ENCODE measurements at places on chromosomes 7 and 10.

GRCh38 chr10:110774069-110775019 is 97.4 kb upstream of the PDCD4 start:
- H3K36me3 ChIP-seq, result no peaks in the 10 kb centered on the region
- peak; percentile 82 for DNase-seq
- H3K4me1 ChIP-seq, result peaks cover 7% of the 10 kb centered on the region
- H3K27ac ChIP-seq, result no peak overlapping the region
- H3K27me3 ChIP-seq, result peaks cover 12% of the 10 kb centered on the region

- peak overlapping the region; percentile 92 for H3K27ac ChIP-seq
- no peak overlapping the region for H3K4me3 ChIP-seq
- no peaks in the 10 kb centered on the region for H3K27me3 ChIP-seq
These were observed 128.4 kb upstream of the RSU1 start for GRCh38 chr10:16945593-16945992.

DNA sequence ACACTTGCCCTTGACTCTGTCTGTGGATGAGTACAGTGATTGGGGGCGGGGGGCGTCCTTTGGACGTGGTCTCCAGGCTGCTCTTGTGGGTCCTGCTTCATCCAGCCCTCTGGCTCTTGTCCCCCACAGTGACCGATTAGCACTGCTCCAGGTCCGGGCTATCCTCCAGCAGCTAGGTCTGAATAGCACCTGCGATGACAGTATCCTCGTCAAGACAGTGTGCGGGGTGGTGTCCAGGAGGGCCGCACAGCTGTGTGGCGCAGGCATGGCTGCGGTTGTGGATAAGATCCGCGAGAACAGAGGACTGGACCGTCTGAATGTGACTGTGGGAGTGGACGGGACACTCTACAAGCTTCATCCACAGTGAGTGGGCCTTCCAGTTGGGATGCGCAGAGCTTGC is 18.3 kb downstream of the TACR2 start:
- no peaks in the 10 kb centered on the region for H3K4me1 ChIP-seq
- H3K4me3 ChIP-seq, result no peak overlapping the region
- DNase-seq, result no peak
- H3K27me3 ChIP-seq, result no peaks in the 10 kb centered on the region

- H3K27me3 ChIP-seq, result no peaks in the 10 kb centered on the region
- no peak overlapping the region for H3K4me3 ChIP-seq
- no peak for DNase-seq
- H3K27ac ChIP-seq, result no peak overlapping the region
- no peaks in the 10 kb centered on the region for H3K4me1 ChIP-seq
These were observed 93.1 kb downstream of the GLI3 start for GRCh38 chr7:42143711-42144600.

- H3K36me3 ChIP-seq, result no peaks in the 10 kb centered on the region
- no peak overlapping the region for H3K4me3 ChIP-seq
- H3K27me3 ChIP-seq, result no peaks in the 10 kb centered on the region
- no peaks in the 10 kb centered on the region for H3K4me1 ChIP-seq
- no peak overlapping the region for H3K27ac ChIP-seq
These were observed 516.7 kb upstream of the CELF2 start for GRCh38 chr10:10500937-10501336.

GRCh38 chr7:76000566-76000965 is 6.2 kb upstream of the TMEM120A start:
- H3K36me3 ChIP-seq, result peaks cover 5% of the 10 kb centered on the region
- H3K27ac ChIP-seq, result no peak overlapping the region
- no peaks in the 10 kb centered on the region for H3K4me1 ChIP-seq
- DNase-seq, result no peak
- H3K4me3 ChIP-seq, result no peak overlapping the region
- H3K27me3 ChIP-seq, result no peaks in the 10 kb centered on the region

- no peak overlapping the region for H3K27ac ChIP-seq
- DNase-seq, result no peak
- no peaks in the 10 kb centered on the region for H3K27me3 ChIP-seq
- no peaks in the 10 kb centered on the region for H3K4me1 ChIP-seq
- no peak overlapping the region for H3K4me3 ChIP-seq
- H3K36me3 ChIP-seq, result no peaks in the 10 kb centered on the region
These were observed 305.6 kb upstream of the ANKRD30A start for GRCh38 chr10:36819781-36820180.

GRCh38 chr7:45347804-45348203 is 190.2 kb downstream of the RAMP3 start:
- DNase-seq, result no peak
- H3K36me3 ChIP-seq, result no peaks in the 10 kb centered on the region
- no peak overlapping the region for H3K4me3 ChIP-seq
- H3K27ac ChIP-seq, result no peak overlapping the region

DNA sequence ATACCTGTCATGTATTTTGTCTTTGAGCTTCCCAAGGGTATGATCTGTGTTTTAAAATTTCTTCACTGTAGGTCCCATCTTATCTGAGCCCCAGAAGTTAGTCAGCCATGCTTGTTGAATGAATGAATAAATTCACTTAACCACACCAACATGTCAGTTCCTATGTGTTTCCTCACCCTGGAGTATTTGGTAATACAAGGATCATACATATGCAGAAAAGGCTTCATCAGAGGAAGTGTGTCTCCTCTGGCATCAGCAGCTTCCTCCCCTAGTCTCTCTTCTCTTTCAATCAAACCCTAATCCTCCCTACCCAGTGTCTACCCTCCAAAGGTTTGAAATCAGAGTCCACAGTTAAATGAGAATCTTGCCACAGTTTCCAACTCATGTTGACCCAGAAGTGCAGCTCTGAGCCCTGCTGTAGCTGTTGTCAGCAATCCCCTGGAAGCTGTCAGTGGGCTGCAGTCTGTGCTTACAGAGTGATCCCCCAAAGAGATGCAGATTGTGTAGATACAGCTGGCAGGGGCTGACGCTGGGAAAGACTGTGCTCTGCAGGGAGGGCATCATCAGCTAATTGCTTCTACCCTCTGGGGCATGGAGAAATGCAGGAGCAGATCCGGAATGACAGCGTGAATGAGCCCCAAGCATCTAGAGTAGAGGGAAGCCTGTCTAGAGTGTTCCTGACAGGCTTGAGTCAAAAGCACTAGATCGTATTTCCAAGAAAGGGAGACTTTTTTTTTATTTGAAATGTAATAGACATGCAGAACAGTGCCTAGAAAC is 105.0 kb upstream of the WDR11 start:
- H3K4me3 ChIP-seq, result no peak overlapping the region
- no peaks in the 10 kb centered on the region for H3K36me3 ChIP-seq
- H3K27ac ChIP-seq, result no peak overlapping the region
- peaks cover 33% of the 10 kb centered on the region for H3K27me3 ChIP-seq

GRCh38 chr7:38411404-38411803 is 138.0 kb upstream of the TARP start:
- no peaks in the 10 kb centered on the region for H3K36me3 ChIP-seq
- H3K4me1 ChIP-seq, result no peaks in the 10 kb centered on the region
- no peak for DNase-seq
- no peak overlapping the region for H3K27ac ChIP-seq

DNA sequence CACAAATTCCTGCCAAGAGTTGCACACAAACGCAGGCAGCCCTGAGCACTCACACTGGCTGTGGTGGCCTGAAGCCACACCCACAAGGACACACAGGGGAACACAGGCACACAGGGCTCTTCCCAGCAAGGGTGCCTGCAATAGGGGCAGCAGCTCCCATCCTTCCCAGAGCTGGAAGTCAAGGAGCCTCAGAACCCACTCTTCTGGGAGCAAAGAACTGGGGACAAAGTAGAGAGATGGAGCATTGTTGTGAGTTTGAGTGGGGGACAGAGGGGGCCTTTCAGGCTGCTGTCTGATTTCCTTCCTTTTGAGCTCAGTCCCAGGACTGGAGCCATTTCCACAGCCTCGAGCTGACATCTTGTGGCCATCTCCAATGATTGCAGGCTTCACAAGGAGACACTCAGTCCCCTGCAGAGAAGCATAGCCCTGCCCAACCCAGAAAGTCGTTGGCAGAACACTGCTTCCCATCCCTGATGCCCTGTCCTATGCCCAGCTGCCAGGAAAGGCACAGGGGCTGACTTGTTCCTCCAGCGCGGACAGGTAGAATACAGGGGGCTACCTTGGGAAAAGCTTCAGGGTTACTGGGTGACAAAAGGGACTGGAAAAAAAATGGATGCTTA is 34.4 kb upstream of the SLF2 start:
- H3K27ac ChIP-seq, result no peak overlapping the region
- no peaks in the 10 kb centered on the region for H3K4me1 ChIP-seq
- H3K27me3 ChIP-seq, result no peaks in the 10 kb centered on the region
- H3K4me3 ChIP-seq, result no peak overlapping the region
- DNase-seq, result peak; percentile 48
- H3K36me3 ChIP-seq, result no peaks in the 10 kb centered on the region

GRCh38 chr10:62019685-62020359 is 118.3 kb downstream of the ARID5B start:
- H3K27ac ChIP-seq, result peak overlapping the region; percentile 9
- no peak overlapping the region for H3K4me3 ChIP-seq
- peaks cover 57% of the 10 kb centered on the region for H3K4me1 ChIP-seq
- no peak for DNase-seq

DNA sequence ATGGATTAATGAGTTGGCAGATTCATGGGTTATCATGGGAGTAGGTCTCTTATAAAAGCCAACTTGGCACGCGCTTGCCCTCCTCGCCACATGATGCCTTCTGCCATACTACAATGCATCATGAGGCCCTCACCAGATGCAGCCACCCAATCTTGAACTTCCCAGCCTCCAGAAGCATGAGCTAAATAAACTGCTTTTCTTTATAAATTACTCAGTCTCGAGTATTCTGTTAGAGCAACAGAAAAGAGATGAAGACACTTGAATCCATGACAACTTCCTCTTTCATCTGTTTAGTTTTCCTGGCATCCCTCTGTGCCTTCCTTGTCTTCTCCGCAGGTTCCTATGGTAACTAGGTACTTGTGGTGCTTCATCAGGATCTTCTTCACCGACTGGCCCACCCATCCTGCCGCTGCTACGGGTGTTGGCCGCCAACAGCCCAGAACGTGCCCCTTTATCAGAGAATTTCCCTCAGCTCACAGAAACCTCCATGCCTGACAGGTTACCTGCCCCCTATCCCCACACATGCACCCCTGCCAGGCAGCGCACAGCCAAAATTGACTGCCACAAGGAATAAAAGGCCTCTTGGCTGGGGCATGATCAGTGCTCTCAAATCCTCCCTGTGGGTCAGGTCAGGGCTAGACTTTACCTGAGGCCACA is 28.0 kb upstream of the PPIF start:
- DNase-seq, result no peak
- no peak overlapping the region for H3K27ac ChIP-seq
- no peaks in the 10 kb centered on the region for H3K4me1 ChIP-seq
- no peak overlapping the region for H3K4me3 ChIP-seq
- H3K36me3 ChIP-seq, result no peaks in the 10 kb centered on the region

DNA sequence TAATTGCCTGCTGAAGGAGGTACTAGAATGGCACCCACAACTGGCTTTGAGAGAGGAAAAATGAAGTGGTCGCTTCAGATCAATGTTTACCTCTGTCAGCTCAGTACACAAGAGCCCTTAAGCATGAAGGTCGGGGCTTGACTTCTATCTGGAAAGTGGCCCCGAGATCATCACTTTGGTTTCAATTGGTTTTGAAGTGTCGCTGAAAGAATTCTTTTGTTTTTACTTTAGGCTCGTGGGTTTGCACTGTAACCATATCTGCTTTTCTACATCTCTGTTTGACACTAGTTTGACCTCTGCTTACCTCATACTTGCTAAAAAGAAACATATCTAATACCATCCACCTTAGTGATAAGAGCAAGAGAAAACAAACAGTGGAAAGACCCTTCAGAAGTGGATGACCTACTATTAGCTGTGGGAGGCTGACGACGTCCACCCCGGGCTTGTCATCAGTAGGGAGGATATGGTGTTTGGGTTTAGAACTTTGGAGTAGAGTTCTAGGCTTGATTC is 361.8 kb downstream of the GATA3 start:
- H3K4me1 ChIP-seq, result no peaks in the 10 kb centered on the region
- DNase-seq, result no peak
- no peaks in the 10 kb centered on the region for H3K27me3 ChIP-seq
- no peak overlapping the region for H3K4me3 ChIP-seq

Data from Panc1 (cell line).